ENCODE measurements at places on chromosomes 5 and 9.

GRCh38 chr5:67305913-67306710 lies 109.5 kb upstream of the CD180 start:
- DNase-seq: no peak

DNA sequence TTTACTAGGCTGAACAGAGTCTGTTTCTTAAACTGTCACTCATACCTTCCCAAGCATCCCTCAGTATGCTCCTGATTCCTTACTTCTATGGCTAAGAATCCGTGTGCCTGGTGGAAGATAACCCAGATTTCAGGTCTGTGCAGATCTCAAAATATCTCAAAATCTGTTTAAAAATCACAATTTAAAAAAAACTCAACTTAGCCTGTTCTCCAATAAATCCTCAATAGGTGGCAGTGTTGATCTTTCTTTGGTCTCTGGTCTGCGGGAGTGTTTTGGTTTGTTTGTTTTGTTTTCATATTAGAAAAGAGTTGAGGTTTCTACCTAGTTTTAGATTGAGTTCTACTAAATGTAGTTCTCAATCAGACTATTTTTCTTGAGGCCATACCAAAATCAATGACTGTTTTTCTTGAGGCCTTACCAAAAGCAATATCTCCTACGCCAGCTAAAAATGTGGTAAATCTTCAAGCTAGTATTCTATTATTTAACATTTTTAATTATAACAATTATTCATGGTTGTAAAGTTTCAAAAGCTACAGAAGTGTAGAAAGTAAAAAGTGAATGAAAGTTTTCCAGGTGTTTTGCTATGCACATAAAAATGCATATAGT lies 57.9 kb downstream of the TGFBR1 start:
- peak; percentile 43 for DNase-seq

DNA sequence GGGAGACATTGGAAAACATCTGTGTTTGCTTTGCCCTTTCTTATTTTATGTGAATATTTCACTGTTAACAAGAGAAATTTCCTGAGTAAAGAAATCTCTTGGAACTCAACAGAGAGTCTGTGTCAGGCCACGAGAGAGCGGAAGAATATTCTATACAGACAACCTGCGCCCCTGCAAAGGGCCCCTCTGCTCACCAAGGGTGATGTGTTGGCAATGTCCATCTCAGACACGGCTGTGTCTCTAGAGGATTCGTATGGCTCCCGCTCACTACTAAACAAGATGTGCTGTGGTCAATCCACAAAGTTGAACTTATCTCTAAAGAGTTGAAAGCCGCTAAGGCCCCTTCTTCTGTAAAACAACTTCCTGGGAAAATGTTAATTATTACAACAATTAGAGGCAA lies 241.0 kb upstream of the IRX1 start:
- DNase-seq: no peak

GRCh38 chr5:149271716-149272563 lies at the start of gene AFAP1L1:
Gene AFAP1L1, plus strand, starts transcription at chr5:149271859. Its CDS starts 110 bp downstream, at chr5:149271969.
- DNase-seq: no peak

- no peak for DNase-seq
Measured at GRCh38 chr9:23596913-23597634, 229.0 kb downstream of the ELAVL2 start.
